ENCODE measurements at places on chromosomes 6 and 20. TPM values are rescaled to one million over a fixed set of nuclear protein-coding genes. Genes with fewer than 3 reads are reported as not detected.

The MAP7 gene
- total RNA-seq, result not detected

DNA sequence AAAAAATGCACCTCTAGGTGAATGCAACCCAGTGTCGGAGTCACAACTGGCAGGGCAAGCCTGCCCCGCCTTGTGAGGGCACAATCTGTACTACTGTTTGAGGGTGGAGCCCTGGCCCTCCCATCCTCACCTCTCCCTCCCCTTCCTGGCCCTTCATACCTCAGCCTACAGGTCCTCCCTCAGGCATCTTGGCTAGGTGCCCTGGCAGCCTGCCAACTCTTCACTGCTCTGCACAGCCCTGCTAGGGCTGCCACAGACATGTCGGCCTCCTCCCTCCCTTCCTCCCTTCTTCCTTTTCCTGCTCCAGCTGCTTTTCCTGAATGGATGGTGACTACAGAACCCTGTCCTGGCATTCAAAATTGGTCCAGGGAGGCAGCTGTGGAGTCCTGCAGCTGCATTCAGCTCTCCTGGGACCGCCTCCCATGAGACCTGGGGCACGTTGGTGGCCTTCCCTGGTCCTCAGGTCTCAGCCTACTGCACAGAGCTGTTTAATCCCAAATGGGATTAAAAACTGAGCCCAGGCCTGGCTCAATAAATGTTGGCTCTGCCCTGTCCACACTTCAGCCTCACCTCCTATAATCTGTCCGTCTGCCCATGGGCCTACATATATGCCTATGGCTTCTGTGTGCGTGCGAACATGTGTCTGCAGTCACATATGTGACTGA lies 52.7 kb downstream of the CDH22 start:
- peak; percentile 34 for DNase-seq
- H3K27ac ChIP-seq, result no peak overlapping the region
- peaks cover 48% of the 10 kb centered on the region for H3K27me3 ChIP-seq
- H3K36me3 ChIP-seq, result no peaks in the 10 kb centered on the region
- no peak overlapping the region for H3K4me3 ChIP-seq
- H3K4me1 ChIP-seq, result no peaks in the 10 kb centered on the region

The CLPSL1 gene
- total RNA-seq, result not detected

The RAD21L1 gene
- total RNA-seq, result not detected

The PTK6 gene
- total RNA-seq, result not detected

DNA sequence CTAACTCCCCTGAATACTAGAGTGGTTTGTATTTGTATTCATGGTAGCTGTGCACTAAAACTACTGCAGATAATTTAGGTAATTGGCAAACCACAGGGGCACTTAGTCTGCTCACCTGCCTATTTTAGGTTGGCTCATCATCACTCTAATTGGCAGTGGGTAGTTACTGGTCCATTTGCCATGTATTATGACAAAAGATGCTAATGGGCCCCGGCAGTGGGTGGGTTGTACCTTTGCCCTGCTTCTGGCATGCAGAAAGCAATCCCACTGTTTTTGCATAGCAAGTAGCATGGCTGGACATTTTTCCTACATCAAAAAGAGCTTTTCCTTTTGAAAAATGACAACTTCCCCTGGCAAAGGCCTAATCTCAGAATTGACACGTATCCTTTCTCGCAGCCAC lies 741.4 kb upstream of the MAP3K7 start:
- no peak for DNase-seq
- H3K27me3 ChIP-seq, result no peaks in the 10 kb centered on the region
- H3K4me3 ChIP-seq, result no peak overlapping the region
- H3K27ac ChIP-seq, result no peak overlapping the region

GRCh38 chr6:7264686-7265384 lies 48.2 kb downstream of the SSR1 start:
- no peak overlapping the region for H3K27ac ChIP-seq
- peaks cover 14% of the 10 kb centered on the region for H3K4me1 ChIP-seq
- H3K27me3 ChIP-seq, result no peaks in the 10 kb centered on the region
- no peak overlapping the region for H3K4me3 ChIP-seq
- no peaks in the 10 kb centered on the region for H3K36me3 ChIP-seq
